Adrenal gland (tissue), 19 donors: ENCODE measurements at places on chromosomes 5 and 9. TPM values are rescaled to one million over a fixed set of nuclear protein-coding genes. Genes with fewer than 3 reads are reported as not detected.

The TENT4A gene
- total RNA-seq: 9.1 TPM

The ACSL6 gene
- 9.5 TPM for total RNA-seq

The SHISAL2B gene
- not detected for total RNA-seq

The MROH2B gene
- not detected for total RNA-seq

The SMIM33 gene
- total RNA-seq: not detected

The ENHO gene
- not detected for total RNA-seq

The FLT4 gene
- total RNA-seq: 50.1 TPM

The STARD4 gene
- 75.9 TPM for total RNA-seq

DNA sequence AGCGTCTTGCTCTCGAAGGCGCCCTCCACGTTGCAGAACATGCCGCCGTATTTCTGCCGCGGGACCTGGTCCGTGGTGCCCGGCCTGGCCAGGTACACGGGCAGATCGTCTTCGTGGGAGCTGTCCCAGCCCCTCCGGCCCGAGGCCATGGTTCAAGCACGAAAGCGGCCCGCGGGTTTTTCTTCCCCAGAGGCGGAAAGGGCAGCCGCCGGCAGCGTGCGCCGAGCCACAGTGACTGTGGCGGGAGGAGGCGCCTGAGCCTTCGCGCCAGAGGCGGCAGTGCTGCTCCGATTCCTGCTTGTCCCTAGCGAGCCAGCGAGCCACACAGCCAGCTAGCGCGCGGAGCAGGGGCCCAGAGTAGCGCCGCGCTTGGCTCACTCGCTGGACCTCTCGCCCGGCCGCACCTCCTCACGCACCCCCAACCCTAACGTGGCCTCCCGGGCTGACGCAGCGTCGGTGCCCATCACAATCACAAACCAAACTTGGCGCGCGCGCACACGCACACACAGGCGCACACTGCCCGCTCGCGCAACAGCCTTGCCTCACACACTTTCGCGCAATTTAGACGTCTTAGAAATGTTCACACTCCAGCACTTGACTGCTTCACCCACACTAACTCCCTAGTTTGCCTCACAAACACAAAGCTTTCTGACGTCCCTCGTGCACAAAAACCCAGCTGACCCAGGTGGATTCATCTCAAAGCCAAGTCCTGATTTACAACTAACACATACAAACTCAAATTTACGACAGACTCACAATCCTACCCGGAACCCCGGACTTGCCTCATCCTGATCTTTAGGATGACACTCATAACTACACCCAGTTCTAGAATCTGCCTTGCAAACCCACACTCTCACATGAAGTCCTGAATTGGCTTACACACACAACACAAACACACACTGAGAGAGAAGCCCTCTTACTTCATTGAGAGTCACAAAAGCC, at the start of gene DPYSL3:
DPYSL3 (minus strand) TSS at position 359 of the 942 bp plus-strand sequence; CDS start at position 149, 210 bp downstream.
- H3K4me3 ChIP-seq: no peak within 1 kb of the TSS
- H3K27ac ChIP-seq: peak within 1 kb of the TSS; percentile 41
- H3K4me1 ChIP-seq: peaks cover 6% of the 10 kb centered on the region
- DNase-seq: peak; percentile 39
- peaks cover 24% of the 10 kb centered on the region for H3K27me3 ChIP-seq
- H3K36me3 ChIP-seq: no peaks in the 10 kb centered on the region

DNA sequence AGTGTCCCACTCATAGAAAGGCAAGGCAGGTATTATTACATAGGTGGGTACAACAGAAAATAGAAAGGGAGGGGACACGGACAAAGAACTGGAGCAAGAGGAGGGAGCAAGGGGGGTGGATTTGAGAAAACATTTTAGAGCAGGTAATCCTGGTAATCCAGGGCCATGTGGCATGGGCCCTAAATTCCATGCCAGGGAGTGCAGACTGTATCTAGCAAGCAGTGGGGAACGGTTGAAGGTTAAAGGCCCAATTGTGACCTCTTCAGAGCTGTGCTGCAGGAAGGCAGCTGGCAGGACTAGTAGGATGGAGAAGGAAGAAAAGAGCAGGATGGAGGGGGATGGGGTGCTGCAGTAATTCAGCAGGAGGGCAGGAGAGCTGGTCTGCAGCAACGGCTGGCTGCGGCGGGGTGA, 75.2 kb downstream of the PDE6A start:
- H3K36me3 ChIP-seq: no peaks in the 10 kb centered on the region
- no peak for DNase-seq
- no peaks in the 10 kb centered on the region for H3K27me3 ChIP-seq
- H3K27ac ChIP-seq: no peak overlapping the region
- no peak overlapping the region for H3K4me3 ChIP-seq
- H3K4me1 ChIP-seq: no peaks in the 10 kb centered on the region

DNA sequence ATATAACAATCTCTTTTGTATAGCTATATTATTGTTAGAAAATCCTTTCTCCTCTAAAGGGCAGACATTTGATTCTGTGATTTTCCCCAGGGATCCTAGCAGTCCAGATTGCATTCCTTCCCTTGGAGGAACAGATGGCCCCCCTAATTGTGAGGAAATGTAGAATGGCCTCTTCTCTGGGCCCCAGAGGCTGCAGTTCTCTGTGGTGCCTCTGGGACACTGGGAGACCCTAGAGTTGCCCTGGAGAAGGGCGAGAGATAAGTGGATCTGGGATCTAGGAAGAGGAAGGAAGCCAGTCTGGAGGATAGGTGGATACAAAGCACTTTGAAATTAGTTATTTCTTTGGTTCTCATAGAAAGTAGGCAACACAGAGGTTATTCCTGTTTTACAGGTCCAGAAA, 1.9 kb upstream of the HINT2 start:
- no peaks in the 10 kb centered on the region for H3K36me3 ChIP-seq
- H3K4me1 ChIP-seq: peaks cover 13% of the 10 kb centered on the region
- no peak overlapping the region for H3K27ac ChIP-seq

DNA sequence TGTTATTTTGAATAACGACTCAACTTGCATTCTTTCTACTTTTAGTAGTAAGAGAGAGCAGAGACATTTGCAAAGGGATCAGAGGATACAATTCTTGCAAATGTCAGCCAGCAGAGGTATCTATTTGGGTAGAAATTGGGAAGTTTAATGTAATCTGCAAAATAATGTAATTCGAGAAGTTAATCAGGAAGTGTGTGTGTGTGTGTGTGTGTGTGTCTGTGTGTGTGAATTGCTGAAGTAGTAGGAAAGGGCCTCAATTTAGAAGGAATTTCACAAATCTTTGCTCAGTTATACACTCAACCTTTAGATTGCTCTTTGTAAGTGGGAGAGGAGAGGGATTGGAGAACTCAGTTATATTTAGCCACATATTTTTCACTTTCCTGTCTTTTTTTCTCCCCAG, 11.0 kb upstream of the IFNA1 start:
- DNase-seq: no peak
- H3K27me3 ChIP-seq: no peaks in the 10 kb centered on the region
- no peaks in the 10 kb centered on the region for H3K4me1 ChIP-seq
- H3K27ac ChIP-seq: no peak overlapping the region

DNA sequence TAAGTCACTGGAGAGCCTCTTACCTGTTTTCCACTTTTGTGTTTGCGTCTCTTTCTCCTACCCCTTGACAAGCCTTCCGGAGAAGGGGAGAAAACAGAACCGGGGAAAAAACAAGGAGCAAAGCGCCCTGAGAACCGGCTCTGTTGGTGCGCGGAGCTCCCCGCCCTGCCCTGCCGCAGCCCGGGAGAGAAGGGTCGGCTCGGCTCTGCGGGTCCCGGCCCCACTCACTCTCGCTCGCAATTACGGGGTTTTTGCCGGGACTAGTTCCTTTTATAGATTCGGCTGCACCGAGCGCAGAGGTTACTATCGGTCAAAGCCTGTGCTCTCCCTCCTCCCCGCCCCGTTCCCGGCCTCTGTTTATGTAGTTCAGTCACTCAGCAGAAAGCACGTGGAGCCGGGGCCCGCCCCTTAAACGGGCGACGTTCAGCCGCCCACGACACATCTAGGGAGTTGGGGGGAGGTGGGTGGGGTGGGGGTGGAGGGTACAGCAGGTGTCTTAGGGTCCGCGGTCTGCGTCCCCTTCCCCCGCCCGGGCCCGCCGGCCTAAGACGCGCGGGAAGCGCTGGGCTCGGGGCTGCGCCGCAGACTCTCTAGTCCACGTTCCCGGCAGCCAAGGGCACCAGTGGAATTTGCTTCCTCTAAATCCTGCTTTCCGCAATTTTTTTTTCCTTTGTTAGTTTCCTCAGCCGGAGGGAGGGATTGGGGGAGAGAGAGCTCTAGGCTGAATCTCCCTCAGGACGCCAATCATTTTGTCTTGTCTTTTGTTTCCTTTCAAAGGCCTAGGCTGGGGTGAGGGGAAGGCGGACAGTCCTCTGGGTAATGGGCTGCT, at the start of gene ABCA1:
ABCA1 (minus strand) TSS at position 244 of the 829 bp plus-strand sequence. CDS start 24,476 bp downstream, outside the sequence.
- DNase-seq: peak; percentile 99
- peak within 1 kb of the TSS; percentile 95 for H3K27ac ChIP-seq
- peak within 1 kb of the TSS; percentile 48 for H3K4me3 ChIP-seq
- peaks cover 24% of the 10 kb centered on the region for H3K4me1 ChIP-seq

- no peaks in the 10 kb centered on the region for H3K36me3 ChIP-seq
- H3K27ac ChIP-seq: no peak overlapping the region
- no peaks in the 10 kb centered on the region for H3K4me1 ChIP-seq
Measured at GRCh38 chr5:42645138-42645537, 111.5 kb upstream of the CCDC152 start.

DNA sequence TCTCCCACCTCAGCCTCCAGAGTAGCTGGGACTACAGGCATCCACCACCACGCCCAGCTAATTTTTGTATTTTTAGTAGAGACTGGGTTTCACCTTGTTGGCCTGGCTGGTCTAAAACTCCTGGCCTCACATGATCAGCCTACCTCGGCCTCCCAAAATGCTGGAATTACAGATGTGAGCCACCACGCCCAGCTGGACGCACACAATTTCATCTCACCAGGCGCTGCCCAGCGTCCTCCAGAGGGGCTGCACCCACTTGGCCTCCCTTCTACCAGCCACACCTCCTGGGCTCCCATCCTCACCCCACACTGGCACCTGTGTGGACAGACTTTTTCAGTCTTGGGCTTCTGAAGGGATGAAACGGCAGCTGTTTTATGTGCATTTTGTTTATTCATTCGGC, 3.8 kb upstream of the EXOC3 start:
- H3K4me3 ChIP-seq: no peak overlapping the region
- no peak for DNase-seq
- peaks cover 17% of the 10 kb centered on the region for H3K4me1 ChIP-seq
- H3K36me3 ChIP-seq: no peaks in the 10 kb centered on the region
- H3K27ac ChIP-seq: no peak overlapping the region

DNA sequence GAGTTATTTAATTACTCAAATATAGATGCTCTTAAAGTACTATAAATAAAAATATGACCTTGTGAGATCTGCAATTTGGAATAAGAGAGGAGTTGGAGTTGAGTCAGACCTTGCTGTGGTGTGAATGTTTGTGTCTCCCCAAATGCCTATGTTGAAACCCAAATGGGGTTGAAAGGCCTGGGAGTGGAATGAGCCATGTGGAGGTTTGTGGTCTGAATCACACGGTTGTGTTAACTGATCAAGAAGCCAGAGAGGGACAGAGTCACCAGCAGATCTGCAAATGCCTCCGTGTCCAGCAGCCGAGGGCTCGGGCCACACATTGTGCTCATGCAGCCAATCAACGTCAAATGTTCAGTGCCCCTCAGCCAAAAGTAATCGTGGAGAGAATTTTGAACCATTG, 404.4 kb downstream of the ICE1 start:
- no peak overlapping the region for H3K27ac ChIP-seq
- no peaks in the 10 kb centered on the region for H3K4me1 ChIP-seq
- H3K36me3 ChIP-seq: no peaks in the 10 kb centered on the region
- no peaks in the 10 kb centered on the region for H3K27me3 ChIP-seq
- DNase-seq: peak; percentile 42

DNA sequence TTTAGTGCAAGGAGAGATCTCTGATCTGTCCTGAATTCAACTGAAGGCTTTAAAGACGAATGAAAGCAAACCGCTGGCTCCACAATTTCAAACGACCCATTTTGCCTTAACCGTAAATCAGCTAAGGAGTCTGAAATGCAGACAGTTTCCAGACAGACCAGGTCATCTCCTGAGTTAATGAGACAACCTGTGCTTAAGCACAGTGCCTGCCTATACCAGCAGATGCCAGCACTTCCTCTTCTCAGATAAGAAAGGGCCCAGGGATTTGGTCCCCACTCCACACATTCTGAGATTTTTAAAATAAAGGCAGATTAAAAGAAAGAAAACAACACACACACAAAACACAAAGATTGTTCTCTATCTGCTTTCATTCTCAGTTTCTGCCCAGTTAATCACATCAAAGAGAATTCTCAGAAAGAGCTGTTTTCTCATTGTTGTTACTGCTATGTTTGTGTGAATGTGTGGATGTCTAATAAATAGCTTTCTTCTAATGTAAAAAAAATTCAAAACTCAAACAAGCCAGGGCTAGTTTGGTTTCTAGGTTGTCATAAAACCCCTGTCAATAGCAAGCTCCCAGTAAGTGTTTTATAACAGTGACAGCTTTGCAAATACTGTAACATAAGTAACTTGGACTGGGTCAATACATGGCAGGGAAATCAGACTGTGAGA, 157.7 kb upstream of the SLC24A2 start:
- no peak overlapping the region for H3K27ac ChIP-seq
- H3K4me1 ChIP-seq: no peaks in the 10 kb centered on the region

DNA sequence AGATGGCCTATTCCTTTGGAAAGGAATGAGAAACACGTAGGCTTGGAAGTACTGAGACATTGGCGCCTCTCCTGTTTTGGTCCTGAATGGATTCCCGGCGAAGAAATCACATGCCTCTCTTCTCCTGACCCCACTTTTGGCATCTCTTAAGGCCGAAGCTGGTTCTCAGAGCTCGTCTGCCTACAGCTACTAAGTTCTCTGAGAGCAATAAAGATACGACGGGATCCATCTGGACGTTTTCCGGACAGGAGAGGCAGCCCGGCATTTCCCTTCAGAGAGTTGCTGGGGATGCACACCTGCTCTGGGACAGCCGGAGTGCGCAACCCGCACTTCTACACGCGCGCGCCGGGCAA, 336.8 kb upstream of the PUM3 start:
- DNase-seq: no peak
- H3K4me3 ChIP-seq: no peak overlapping the region
- H3K4me1 ChIP-seq: no peaks in the 10 kb centered on the region
- no peak overlapping the region for H3K27ac ChIP-seq
- H3K36me3 ChIP-seq: no peaks in the 10 kb centered on the region

DNA sequence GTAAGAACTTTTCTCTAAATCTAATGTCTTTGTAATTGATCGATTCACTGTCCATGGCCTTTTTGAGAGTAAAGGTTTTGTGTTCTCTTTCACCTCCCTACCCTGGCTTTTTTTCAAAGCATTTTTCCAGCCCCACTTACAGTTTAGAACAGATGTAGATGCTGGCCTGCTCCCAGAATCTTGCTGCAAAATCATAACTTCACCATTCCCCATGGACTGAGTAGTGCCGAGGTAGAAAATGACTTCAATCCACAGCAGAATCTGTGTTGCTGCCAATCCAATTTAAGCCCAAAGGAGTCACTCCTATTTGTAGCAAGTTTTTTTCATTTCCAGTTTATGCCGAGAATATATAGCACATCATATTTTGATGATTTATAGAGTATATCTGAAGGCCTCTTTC, 46.5 kb upstream of the CEMIP2 start:
- H3K27me3 ChIP-seq: no peaks in the 10 kb centered on the region
- no peaks in the 10 kb centered on the region for H3K4me1 ChIP-seq
- no peak for DNase-seq
- no peak overlapping the region for H3K4me3 ChIP-seq

GRCh38 chr5:180786531-180787398, 15.8 kb downstream of the MGAT1 start:
- no peaks in the 10 kb centered on the region for H3K27me3 ChIP-seq
- peak overlapping the region; percentile 96 for H3K27ac ChIP-seq
- DNase-seq: no peak
- H3K4me3 ChIP-seq: no peak overlapping the region
- no peaks in the 10 kb centered on the region for H3K36me3 ChIP-seq
